SW 1271 (cell line): ENCODE measurements at places on chromosomes 1 and 21.
A peak's percentile ranks its signal among the peaks of the same experiment; 100 is the strongest.

GRCh38 chr1:178575611-178576361 is 62.9 kb downstream of the TEX35 start:
- DNase-seq, result no peak

GRCh38 chr1:2412773-2413494 is 570 bp upstream of the PEX10 start:
- DNase-seq, result peak; percentile 55

DNA sequence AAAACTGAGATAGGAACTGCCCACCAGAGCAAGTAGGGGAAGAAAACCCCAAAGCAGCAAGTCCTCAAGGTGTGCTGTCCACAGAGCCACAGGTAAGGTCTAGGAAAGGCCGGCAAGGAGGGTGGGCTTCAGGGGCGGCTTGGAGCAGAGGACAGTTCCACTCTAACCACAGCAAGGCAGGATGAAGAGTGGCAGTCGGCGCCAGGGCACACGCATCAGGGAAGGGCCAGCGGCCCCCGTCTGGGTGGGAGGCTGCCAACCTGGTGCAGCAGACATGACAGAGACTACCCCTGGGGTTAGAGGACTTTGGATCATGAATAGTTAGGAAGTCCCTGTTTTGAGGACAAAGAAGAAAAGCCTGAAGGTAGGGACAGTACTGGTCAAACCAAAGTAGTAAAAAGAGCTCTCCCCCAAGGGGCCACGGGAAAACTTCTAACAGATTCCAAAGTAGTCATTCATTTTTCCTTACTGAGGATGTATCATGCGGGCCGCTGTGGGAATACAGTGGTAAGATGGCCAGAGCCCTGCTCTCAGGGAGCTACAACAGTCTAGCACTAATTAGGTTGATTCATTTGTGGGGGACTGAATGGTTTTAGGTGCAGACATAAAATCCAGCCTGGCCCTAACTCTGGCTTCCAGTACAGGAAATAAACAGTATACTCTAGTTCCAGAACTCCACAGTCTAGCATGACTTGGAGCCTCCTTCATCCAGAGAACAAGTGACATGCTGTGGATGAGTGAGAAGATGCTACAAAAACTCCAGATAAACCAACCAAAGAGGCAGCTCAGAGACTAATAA is 3.5 kb upstream of the RAP1GAP start:
- no peak for DNase-seq

- no peak for DNase-seq
Measured at GRCh38 chr1:43866201-43866600, 67.4 kb upstream of the ARTN start.

DNA sequence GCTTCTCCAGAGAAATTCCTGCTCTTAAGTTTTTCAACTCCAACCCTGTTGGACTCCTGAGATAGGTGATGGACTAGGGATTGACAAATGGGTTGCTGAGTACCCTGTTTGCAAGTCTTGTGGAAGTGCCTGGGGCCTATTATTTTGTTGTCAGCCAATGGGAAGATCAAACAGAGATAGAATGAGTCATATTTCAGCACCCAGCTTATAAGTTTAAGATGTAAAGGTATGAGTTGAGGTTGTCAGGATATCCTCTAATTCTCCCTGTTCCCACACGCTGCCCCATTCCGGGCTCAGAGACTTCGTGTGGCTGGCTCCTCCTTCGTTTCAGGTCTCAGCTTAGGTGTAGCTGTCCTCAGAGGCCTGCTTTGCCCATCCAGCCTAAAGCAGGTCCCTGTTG is 91.8 kb downstream of the CENPF start:
- DNase-seq, result no peak

GRCh38 chr21:25002676-25003075 is 604.6 kb downstream of the MRPL39 start:
- no peak for DNase-seq
